LoVo (cell line): ENCODE measurements at places on chromosomes 1 and 21.

GRCh38 chr1:178407655-178408054 is 89.1 kb downstream of the CLEC20A start:
- DNase-seq: no peak

DNA sequence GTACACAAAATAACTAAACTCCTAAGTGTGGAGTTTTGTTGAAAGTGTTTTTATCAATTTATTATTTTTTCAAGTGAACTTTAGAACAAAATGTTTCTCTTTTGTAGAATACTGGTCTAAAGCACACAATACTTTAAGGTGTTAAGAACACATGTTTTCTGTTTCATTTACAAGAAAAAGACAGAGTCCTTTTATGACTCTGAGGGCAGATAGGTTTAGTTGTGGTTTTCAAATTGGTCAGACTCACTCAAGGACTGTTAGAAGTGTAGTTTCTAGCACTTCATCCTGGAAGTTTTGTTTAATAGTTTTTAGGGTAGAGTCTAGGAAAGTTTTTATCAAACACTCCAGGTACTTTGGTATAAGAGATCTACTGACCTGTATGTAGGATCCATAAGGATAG is 376.5 kb downstream of the LRRIQ3 start:
- DNase-seq: no peak

DNA sequence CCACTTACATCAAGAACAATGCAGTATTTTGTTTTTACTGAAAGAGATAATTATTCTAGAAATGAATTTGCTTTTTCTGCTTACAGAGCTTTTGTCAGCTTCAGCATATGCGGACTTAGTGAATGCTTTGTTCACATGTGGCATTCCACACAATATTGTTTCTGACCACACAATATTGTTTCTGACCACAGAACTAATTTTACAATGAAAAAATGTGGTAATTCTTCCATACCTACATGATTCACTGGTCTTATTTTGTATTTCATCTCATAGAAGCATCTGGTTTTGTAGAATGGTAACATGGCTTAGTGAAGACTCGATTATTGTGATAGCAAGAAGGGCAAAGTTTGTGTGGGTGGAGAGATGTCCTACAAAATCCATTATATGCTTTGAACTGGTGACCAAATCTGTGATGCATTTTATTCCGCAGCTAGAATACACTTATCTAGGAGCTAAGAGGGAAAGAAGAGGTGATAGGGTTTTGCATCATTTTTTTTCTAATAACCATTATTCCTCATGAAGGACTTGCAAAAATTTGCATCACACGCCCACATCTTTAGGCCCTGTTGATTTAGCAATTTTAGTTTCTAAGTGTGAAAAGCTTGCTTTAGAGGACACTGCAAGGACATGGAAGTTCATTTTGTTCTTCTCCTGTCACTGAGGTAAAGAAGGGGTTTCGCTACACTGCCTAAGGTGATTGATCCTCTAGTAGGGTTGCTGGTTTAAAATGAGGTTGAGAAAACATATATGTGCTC is 75.3 kb downstream of the HLX start:
- no peak for DNase-seq

GRCh38 chr1:115832651-115833050 is 8.3 kb downstream of the NHLH2 start:
- DNase-seq: no peak

- peak; percentile 81 for DNase-seq
Observed at GRCh38 chr1:55718758-55719671, 503.9 kb upstream of the USP24 start.

DNA sequence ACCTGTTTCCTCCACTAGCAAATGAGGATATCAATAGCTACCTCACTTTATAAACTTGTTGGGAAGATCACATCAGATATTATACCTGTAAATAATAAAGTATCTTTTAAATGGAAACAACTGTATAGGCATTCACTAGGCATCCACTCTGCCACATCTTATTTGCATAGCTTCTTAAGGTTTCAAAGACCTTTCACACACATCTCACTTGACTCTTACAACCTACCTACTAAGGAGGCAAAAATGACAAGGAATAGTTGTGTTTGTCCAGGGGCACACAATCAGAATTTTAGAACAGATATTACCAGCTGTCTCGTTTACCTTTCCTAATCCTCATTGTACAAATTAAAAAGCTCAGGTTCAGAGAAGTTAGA is 51.5 kb downstream of the VANGL2 start:
- no peak for DNase-seq

- DNase-seq: no peak
Observed at GRCh38 chr1:46303872-46304326, 401 bp downstream of the UQCRH start.

DNA sequence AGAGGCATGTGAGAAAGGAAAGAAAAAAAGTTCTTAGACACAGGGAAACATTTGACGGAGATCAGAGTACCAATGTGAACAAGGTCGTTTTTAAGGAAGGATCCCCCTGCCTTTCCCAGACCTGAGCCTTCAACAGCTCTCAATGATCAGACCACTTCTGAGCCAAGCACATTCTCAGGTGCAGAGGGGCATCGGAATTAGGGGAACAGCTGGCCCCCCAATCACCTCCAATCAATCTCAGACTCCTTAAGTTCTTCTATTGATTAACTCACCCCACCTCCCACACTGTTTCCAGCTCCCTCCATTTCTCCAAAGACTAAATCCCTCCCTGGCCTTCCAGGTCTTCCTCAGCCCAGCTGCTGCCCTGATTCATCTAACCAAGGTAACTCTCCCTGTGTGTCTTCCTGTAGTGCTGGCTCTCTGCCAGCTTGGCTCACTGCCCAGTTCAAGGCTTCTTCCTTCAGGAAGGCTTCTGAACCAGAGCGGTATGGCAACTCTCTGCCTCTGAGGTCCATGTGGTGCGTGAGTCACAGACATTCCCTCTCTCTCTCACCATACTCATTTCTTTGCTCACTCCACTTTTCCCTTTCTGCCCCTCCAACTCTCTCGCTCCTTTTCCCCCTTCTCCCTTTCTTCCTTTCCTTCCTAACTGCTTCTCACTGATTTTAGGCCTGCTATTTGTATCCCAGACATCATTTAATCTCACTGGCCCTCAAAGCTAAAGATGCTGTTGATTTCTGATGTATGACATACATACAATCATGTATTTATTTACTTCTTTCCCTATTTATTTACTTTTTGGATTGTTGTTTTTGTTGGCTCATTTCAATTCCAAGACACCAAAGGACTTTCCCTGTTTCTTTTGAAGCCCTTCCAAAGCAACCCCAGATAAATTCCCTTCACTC is 18.1 kb downstream of the CFAP45 start:
- DNase-seq: peak; percentile 98

DNA sequence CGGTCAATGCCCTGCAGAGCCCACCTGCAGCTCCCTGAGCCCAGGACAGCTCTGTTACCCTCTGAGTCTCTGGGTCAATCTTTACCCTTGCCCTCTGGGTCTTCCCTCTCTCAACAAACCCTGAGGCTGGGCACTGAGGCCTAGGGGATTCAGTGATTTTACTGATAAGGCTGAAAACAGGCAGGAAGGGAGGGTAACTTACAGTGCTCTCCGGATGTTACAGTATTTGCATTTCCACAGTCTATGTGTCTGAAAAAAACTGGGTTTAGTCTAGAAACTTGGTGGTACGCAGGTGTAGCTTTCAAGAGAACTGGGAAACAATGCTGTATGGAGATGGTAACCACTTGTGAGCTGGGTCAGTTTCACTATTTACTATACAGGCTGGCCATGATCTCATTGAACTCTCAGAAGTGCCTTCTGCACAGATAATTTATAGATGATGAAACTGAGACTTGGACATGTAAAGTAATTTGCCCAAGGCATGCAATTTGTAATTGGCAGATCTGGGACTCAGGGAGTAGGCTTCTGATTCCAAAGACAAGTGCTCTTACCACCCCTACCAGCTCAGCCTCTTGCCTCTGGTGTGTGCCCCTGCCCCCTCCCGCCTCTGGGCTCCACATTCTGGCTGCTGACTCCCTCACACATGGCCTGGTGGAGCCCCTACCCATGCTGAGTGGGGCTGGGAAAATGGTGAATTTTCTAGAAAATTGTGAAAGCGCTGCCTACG is 48.8 kb downstream of the TENT5C start:
- DNase-seq: no peak

GRCh38 chr1:12496154-12496961 is 121.7 kb downstream of the DHRS3 start:
- DNase-seq: no peak

DNA sequence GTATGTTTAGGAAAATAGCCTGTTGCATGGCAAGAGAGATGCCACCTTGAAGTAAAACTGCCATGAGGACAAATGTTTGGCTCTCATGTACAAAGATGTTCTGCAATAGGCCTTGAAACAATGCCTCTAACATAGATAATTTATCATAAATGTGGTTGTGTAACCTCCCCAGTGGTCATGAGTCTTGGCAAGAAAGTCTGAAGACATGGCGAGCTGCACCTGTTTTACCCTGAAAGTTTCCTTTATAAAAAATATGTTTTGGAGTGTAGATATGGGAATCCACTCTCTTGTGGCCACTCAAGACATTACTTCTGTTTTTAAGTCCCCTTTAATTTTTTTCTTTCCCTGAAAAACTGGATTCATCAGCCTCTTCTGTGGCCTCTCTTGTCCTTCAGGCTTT is 2217.1 kb downstream of the NCAM2 start:
- no peak for DNase-seq

- DNase-seq: no peak
Observed at GRCh38 chr1:46413596-46413985, 19.5 kb downstream of the FAAH start.

GRCh38 chr1:94828251-94828650 is 8.1 kb downstream of the SLC44A3 start:
- no peak for DNase-seq

DNA sequence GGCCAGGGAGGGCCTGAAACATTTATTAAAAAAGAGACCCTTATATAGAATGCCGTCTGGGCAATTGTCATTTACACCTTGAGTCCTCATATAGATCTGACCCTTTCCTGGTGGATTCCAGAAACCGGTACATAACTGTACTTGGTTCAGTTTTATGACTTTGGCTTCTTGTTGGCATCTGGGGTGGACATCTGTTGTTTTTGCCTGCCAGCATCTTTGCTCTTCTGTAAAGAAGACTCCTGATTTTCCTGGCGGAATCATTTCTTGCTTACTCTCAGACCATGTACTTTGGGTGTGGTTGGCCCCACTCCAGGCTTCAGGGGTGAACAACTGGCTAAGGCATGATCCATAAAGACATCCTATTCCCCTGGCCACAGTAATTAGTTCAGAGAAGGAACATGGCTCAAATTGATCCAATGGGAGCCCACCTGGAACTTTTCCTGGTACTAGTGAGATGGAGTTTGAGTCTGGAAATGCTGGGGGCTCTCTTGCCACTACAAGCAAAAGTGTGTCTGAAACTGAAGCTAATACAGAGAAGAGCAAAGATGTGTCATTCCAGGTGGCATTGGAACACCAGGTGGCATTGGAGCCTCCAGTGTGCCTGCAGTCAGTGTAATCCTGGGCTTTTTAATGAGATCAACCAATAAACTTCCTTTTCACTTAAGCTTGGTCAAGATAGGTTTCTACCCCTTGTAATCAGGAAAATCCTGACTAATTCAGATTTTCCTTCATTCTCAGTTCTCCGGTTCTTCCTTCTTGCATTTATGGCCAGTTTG is 332.5 kb upstream of the CAMK1G start:
- DNase-seq: no peak

- DNase-seq: no peak
Observed at GRCh38 chr1:196437671-196438070, 170.6 kb downstream of the KCNT2 start.

DNA sequence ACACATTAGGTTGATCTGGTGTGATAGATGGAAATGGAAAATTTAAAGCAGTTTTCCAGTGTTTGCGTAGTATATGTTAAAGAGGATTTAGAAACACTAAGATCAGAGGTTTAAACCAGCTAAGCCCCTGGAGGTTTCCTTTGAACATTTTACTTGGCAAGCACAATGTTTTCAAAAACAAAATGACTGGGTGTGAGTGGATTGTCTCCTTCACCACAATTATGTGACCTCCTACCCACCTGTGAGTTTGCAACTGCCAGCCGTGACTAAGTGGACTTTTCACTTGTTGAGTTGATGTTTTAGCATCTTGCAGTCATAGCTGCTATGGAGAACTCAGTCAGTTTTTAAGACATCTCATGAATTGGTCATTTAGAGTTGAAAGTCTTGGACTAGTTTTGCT is 4.7 kb downstream of the CCDC190 start:
- DNase-seq: peak; percentile 63

- DNase-seq: no peak
Observed at GRCh38 chr1:4700801-4701200, 46.4 kb downstream of the AJAP1 start.

- DNase-seq: peak; percentile 37
Observed at GRCh38 chr21:41045534-41046268, 122.3 kb upstream of the BACE2 start.

DNA sequence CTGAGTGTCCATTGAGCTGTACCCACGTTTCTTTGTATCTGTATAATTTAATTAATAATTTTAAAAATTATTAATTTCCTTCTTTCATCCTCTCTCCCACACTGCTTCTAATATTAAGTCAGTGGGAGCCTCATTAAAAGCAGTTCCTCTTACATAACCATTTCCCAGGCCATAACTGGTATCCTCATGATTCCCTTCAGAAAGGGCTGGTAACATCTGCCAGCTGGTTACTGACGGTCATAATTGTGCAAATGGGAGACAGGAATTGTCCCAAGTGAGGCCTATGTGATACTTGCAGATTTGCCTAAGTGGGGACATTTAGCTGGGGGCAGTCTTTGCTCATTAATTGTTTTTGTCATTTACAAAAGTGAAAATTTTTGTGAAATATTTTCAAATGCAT is 69.0 kb upstream of the SPAG17 start:
- DNase-seq: no peak

DNA sequence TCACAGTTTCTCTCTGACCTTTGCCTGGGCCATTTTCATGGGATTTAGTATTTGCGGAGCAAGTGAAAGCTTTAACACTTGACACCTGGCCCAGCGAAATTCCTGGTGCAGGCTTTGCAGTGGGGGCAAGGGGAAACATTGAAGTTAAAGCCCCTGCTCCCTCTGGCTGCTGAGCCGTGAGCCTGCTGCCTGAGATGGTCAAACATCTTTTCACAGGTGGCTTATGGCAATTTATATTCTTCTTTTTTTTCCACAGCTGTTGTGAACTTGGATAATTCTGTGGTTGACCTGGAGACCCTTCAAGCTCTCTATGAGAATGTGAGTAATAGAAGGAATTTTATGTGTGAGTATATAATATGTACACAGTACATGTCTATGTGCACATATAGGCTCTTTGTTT is 202.9 kb downstream of the FMN2 start:
- DNase-seq: no peak

DNA sequence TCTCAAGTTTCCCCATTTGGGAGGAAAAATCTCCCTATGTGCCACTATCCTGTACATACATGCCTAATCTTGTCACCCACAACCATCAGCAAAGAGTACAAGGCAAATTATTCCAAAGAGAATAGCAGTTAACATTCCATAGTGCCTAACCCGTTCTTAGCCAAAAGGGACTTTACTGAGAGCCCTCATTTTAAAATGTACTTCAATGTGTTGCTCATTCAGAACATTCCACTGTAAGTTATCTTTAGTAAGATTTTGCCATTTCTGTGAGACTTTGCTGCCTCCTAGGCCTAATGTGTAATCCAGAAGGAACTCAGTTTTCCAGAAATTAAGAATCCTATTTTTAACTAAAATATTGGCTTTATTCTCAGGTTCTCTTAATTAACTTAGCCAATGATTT is 11.3 kb upstream of the MRPL55 start:
- DNase-seq: no peak
